Small intestine (tissue), 16 donors: ENCODE measurements at places on chromosomes 12 and 14.

DNA sequence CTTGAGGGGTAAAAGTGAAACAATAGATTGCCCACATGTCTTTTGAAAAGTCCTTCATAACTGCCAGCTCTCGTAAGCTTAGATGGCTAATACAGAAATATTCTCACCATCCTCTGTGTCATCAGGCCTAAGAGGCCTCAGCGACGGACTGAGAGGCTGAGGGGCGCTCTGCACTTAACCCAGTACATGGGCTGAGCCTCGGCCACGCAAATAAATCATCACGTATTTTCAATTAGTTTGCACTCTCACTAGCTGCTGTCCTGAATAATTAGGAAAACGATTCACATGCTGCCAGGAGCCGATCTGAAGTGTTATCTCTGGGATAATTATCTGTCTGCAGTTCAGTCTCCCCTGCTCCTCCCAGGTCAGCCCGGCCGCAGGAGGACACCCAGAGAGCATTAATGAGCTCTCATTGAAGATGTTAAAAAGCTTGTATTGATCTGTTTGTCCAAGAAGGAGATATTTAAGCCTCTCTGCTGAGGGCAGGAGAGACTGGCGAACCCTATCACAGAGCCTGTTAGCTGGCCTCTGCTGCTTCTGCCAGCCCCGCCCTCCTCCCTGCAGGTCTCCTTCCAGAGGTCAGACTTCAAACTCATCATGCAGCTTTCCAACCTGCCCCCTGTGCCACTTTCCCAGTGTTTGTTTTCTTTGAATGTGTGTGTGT, 1051.3 kb downstream of the VRK1 start:
- peak; percentile 18 for DNase-seq

GRCh38 chr12:132176920-132177551, 32.8 kb downstream of the NOC4L start:
- DNase-seq: no peak

GRCh38 chr12:59859171-59859510, 263.3 kb downstream of the SLC16A7 start:
- DNase-seq: no peak

GRCh38 chr12:66140731-66141130, 10.2 kb upstream of the LLPH start:
- no peak for DNase-seq

GRCh38 chr12:77682488-77682887, 148.2 kb upstream of the NAV3 start:
- no peak for DNase-seq

GRCh38 chr14:78835909-78836308, 665.7 kb downstream of the NRXN3 start:
- DNase-seq: no peak

GRCh38 chr12:91988086-91988923, 157.3 kb downstream of the BTG1 start:
- DNase-seq: no peak

- DNase-seq: no peak
These were observed 203.9 kb downstream of the MYRFL start for GRCh38 chr12:70028918-70029317.

DNA sequence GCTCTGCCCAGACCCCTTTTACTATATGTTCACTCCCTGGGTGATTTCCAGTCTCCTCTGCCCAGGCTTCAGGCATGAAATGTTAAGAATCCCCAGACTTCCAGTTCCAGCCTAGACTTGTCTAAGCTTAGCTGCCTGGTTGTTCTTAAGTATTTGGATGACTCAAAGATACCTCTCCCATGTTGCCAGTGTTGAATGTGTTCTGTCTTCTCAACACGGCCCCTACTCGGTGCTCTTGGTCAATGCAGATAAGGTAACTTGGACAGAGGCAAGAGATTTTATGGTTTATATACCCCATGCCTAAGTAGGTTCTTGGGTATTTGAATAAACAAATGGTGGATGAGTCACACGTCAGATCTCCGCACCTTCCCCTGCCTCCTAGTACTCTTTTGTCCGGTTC, 13.6 kb downstream of the PIWIL1 start:
- DNase-seq: no peak

DNA sequence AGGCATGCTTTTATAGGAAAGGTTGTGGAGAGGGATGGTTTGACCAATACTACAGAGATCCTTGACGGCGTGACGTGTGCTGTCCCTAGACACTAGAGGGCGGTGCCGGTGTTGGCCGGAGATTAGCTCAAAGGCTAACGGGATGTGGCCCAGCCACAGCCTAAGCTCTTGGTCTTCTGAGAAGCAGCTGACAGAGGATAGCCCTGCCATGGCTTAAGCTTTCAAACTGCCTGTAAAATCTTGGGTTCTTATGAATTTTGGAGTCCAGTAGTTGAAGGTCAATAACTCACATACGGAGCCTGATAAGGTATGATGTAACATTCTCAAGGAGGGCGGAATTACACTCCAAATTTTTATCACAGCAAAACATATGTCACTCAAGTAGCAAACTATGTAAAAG, 515.7 kb upstream of the ATXN7L3B start:
- DNase-seq: peak; percentile 48
